ENCODE measurements at places on chromosomes 11 and 22.
A peak's percentile ranks its signal among the peaks of the same experiment; 100 is the strongest.

GRCh38 chr11:18171377-18172000 is 1.1 kb upstream of the MRGPRX4 start:
- no peak for DNase-seq

- DNase-seq: no peak
Observed at GRCh38 chr11:39374963-39375698, 2084.3 kb downstream of the LRRC4C start.

DNA sequence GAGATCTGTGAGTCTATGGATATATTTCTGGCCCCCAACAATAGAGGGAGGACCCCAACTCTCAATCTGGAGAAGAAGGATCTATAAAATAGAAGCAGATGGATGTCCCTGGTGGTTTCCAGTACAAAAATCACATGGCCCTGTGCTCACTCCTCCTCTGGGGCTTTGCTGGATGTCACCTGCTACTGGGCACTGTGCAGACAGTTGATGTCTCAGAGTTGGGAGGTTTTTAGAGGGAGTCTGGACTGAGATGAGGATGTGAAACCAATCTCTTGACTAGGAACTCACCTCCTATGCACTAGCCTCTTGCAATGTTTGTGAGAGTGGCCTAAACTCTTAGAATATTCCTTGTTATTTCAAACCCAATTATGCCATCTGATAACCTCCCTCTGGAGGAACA is 107.2 kb downstream of the SCN3B start:
- DNase-seq: no peak

DNA sequence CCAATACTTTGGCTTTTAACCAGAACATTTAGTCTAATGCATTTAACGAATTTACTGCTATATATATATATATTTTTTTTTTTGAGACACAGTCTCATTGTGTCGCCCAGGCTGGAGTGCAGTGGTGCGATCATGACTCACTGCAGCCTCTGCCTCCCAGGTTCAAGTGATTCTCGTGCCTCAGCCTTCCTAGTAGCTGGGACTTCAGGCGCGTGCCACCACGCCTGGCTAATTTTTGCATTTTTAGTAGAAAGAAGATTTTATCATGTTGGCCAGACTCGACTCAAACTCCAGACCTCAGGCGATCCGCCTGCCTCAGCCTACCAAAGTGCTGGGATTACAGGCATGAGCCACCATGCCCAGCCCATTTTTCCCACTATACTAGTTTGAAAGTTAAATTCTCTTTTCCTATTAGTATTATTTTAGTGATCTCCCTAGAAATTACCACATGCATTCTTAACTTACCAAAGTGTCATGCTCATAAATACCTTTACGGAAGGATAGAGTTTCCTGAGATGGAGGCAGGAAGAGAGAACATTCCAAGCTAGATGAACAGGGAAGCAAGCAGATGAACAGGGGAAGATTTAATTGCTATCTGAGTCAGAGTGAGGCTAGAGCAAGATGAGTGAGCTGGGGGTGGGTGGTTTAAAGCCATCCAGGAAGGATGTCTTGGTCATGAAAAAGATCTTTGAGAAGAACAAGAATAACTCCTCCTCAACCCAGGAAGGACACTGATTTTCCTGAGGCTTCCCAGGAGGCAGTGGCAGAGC is 4.4 kb upstream of the PGAP2 start:
- DNase-seq: no peak

GRCh38 chr11:77173494-77173893 is 45.4 kb downstream of the MYO7A start:
- DNase-seq: no peak

- DNase-seq: no peak
Observed at GRCh38 chr11:87417951-87418350, 380.2 kb downstream of the TMEM135 start.

- DNase-seq: peak; percentile 16
Observed at GRCh38 chr11:77819921-77820564, 479 bp downstream of the RSF1 start.

- no peak for DNase-seq
Observed at GRCh38 chr11:115672999-115673411, 168.8 kb upstream of the CADM1 start.

- no peak for DNase-seq
Observed at GRCh38 chr22:38247713-38248112, 25.1 kb downstream of the TMEM184B start.

All from activated T-cell treated with anti-CD3 and anti-CD28 coated beads for 24 hours (primary cell).